NCI-H69 (cell line): ENCODE measurements at places on chromosomes 2 and 18.

DNA sequence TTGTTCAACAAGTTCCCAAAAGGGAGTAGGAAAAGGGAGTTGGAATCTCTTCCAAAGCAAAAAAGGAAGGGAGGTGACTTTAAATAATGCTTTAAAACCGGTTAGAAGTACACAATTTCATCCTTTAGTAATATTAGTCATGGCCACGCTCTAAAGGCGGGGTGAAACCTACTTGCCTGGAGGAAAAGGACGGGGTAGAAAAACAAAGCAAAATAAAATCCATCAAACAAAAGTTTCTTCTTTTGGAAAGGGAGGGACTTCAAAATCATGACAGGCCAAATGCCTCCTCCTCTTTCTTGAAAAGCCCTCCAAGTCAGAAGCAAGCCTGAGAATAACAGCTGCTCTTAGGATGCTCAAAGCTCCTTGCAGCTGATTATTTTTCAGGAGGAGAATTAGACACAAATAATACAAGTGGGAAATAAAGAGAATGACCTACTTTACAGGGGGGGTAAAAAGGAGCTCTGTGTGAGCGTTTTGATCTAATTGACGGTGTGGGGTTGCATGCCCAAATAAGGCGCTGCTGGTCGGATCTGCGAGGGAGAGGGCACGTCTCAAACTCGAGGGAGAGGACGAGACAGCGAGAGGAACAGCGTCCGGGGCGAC lies 1.8 kb upstream of the NPAS2 start:
- DNase-seq: no peak

- no peak for DNase-seq
These were observed 48.1 kb downstream of the KCNE4 start for GRCh38 chr2:223100061-223100511.

DNA sequence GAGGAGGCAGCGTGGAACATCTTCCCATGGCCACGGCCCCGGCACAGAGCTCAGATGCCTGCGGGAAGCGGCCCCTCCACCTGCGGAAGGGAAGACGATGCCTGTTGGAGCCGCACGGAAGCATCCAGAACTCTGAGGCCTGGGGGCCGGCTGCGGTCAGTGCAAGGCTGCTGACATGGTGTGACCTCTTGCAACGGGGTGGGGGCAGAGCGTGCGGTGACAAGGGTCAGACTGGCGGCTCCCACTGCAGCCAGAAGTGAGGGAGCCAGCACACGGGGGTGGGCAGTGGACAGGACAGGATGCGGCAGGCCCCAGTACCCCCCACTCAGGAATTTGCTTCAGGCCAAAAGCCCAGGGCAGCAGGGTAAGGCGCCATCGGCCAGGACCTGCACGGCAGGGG lies 48.8 kb downstream of the SLC66A2 start:
- DNase-seq: no peak

DNA sequence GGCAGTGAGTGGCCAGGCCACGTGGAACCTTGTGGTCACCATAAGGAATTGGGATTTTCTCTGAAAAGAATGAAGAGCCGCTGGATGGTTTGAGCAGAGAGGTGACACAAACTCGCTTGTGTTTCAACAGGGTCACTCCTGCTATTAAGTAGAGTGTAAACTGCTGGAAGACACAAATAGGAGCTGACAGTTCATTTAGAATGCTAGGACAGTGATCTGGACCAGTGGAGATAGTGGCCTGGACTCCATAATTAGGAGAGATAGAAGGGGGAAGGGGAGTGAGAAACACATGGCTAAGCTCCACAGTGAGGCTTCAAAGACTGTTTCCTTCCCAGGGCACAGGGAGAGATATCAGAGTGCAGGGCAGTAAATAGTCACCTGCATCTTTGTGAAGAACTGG lies 381.1 kb upstream of the ST6GAL2 start:
- DNase-seq: no peak

DNA sequence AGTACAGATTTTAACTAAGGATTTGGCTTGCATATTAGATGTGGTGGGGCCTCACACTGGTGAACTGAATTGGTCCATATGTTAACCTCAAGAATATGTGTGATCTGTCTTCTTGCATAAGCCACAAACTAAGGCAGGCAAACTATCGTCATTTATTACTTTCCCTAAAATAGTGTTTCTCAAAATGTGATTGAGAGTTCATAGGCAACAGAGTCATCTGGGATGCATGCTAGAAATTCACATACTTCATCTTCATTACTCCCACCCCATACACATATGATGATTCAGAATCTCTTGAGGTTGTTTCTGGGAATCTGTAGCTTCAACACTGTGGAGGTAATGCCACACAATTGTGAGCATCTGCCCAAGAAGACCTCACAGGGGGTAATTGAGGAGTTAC lies 822.8 kb upstream of the CDH2 start:
- DNase-seq: no peak

DNA sequence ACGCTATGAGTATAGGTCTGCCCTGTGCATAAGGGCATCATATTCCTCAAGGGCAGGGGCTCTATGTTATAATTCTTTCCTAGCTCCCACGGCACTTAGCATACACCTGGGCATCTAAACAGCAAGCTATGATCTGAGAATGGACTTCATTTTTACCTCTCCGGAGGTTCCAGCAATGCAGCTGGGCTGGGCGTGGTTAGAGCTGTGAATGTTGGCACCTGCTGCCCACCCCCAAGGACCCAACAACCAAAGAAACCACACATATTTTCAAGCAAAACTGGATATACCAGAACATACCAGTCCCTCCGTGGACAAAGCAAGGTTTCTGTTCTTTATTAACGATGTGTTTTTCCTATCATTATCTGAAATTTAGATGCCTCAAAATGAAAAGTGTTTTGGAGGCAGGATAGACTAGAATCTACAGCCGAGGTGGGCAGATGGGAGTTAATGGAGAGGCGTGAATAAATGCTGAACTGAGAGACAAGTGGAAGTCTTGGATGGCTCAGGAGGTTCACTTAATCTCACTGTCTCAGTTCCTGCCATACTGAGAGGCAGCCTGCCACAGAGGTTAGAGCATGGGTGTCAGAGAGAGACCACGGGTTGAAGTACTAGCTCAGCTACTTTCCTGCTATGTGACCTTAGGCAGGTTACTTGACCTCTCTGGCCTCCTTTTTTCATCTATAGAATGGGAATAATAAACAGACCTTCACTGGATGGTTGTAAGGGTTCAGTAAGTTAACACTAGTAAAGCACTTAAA lies 186.6 kb upstream of the SMAD2 start:
- DNase-seq: no peak

DNA sequence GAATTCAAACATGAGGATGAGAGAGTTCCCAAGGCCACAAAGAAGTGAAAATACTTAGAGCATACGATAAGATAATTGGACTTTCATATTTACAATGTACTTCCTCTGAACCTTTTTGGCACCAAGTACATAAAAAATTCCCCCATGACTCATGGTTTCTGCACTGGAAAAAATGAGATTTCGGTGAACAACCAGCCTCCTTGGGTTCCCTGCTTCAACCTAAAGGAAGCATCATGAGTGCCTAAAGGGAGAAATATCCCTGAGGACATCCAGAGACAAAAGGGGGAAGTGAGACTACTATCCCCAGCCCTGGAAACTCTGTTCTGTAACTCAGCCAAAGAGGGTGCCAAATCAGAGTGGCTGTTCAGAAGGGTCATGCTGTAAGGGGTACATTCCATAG lies 562.7 kb upstream of the SLC39A10 start:
- no peak for DNase-seq
